ENCODE measurements at places on chromosomes 6 and 20.

DNA sequence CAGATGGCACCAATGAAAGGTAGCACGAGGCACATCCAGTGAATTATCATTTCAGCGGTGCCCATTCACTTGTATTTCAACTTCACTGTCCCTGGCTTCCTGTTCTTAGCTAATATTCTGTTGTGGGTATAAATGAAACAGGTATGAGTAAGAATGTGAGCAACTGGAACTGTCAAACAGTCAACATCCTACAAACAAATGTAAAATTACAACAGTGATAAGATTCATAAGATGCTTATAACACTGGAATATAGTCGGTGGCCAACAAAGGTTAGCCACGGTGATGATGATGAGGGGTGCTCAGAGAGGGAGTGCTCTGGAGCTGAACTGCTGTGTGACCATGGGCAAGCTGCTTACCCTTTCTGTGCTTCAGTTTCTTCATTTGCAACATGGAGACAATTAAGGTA lies 74.9 kb upstream of the TOX2 start:
- DNase-seq, result no peak

DNA sequence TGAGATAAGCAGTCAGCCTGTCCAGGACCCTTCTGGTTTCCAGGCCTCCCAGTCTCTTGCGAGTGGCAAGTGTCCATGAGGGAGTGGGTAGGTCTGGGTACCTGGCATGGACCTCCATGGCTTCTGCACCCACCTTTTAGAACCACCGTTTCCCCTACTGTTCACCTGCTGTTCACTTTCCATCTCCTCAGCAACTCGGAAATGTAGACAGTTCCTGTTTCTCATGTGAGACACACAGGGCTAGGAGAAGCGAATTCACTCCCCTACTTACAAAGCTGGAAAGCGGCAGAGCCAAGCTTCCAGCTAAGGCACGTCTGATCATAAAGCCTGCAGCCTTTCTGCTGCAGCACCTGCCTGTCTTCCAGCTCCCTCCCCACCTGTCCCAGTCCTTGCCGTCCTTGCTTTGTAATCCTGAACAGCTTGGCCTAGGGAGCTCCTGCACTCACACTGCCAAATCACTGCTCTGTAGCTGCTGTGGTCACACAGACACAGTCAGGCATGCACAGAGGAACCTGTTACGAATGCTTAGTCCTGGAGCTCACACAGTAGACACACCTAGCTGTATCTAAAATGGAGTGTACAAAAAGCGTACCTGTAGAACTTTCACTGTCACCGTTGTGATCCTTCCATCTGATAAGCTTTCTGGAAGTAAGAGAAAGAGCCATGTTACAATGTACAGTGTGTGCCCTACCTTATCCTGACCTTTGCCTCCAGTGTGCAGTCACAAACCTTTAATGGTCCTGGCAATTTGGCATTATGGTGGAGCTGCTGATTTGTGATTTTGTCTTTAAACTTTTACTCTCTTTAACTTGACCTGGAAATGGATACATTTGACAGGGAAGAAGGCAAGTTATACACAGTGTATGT lies 294.1 kb downstream of the NRN1 start:
- DNase-seq, result no peak

GRCh38 chr6:4620284-4621151 lies 155.7 kb upstream of the CDYL start:
- DNase-seq, result no peak

- DNase-seq, result no peak
Measured at GRCh38 chr6:68008445-68008844, 626.6 kb upstream of the ADGRB3 start.

DNA sequence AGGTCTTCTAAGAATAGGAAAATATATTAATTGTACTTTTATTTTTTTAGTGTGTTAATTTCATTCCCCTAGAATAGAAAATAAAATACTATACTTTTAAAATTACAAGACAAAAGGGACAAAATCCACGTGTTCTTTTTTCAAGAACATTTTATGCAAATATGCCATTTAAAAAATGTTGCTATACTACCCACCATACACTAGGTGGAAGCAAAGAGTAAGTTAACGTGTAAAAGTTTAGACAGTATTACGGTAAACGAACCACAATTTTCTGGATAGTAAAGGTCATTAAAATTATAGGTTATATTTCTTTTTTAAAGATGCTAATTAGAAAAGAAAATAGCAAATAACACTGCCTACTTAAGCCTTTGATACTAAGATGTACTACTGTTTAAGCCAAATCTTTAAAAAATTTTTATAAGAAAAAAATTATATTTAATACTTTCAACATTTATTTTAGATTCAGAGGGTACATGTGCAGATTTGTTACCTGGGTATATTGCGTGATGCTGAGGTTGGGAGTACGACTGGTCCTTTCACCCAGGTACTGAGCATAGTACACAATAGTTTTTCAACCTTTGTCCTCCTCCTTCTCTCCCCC lies 287.6 kb downstream of the PHF3 start:
- no peak for DNase-seq

- DNase-seq, result no peak
Measured at GRCh38 chr6:162856885-162857284, 129.1 kb downstream of the PACRG start.

GRCh38 chr6:31727034-31727716 lies 1.9 kb downstream of the DDAH2 start:
- no peak for DNase-seq

DNA sequence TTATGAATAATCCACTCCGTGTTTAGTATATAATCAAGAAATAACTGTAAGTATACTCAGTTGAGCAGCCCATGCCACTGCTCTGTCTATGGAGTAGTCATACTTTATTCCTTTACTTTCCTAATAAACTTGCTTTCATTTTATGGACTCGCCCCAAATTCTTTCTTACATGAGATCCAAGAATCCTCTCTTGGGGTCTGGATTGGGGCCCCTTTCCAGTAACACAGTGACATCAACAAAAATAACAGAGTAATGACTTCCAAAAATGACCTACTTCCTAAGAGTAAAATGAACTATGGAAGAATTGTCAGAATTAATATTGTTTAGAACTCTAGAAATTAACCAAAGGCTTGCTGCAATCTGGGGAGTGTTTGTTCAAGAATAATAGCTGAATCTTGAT lies 8.8 kb downstream of the OR2H1 start:
- DNase-seq, result no peak

GRCh38 chr6:25899123-25899522 lies 25.1 kb upstream of the SLC17A3 start:
- DNase-seq, result no peak

DNA sequence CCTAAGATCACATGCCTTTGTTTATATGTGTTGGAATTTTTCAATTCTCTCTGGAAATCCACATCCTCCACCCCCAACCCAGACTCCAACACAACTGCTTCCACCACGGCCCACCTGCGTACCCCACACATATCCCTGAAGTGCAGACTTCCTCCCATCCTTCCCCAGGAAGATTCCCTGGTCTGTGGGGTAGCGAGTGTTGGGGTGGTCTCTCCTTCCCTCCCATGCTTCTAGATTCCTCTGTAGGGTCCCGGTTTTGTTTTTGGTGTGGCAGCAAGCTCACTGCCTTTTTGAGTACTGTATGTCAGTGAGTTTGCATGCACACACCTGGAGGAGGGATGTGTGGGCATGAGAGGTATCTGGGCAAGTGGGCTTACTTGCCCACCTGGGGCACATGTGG lies 127.6 kb downstream of the MRPL14 start:
- DNase-seq, result peak; percentile 3

DNA sequence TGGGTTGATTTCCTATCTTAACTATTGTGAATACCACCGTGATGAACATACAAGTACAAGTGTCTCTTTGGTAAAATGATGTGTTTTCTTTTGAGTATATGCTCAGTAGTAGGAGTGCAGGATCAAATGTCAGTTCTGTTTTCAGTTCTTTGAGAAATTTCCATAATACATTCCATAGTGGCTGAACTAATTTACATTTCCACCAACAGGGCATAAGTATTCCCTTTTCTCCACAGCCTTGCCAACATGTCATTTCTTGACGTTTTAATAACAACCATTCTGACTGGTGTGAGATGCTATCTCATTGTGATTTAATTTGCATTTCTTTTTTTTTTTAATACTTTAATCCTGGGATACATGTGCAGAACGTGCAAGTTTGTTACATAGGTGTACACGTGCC lies 268.8 kb downstream of the CENPW start:
- no peak for DNase-seq

DNA sequence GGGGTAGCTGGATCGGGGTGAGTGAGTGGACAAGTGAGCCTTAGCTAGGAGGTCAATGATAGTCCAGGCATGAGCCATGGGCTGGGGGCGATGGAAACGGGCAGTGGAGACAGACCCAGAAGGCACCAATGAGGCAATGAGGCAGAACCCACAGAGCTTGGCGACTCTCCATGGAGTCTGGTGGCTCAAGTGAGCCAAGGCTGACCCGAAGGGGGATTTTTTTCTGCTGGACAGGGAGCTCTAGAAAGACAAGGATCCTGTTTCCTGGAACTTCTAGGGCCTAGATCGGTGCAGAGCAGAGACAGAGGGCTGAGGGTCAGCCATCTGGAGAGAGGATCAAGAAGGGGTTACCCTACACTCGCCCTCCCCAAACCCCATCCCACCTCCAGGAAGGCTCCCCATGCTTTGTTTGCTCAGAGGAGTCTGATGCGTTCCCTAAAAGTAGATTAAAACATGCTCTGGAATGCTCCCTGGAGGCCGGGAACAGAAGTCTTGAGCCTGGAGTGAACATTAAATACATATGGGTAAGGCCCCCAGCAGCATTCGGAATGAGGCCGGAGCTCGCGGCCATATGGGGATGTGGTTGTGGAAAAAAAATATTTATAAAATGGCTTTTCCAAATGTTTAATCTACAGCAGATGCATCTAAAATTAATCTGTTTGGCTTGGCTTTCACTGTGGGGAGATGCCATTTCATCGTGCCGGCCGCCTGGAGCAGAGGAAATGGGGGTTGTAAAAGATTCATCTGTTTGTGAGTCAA lies 237.8 kb upstream of the PMEPA1 start:
- no peak for DNase-seq

DNA sequence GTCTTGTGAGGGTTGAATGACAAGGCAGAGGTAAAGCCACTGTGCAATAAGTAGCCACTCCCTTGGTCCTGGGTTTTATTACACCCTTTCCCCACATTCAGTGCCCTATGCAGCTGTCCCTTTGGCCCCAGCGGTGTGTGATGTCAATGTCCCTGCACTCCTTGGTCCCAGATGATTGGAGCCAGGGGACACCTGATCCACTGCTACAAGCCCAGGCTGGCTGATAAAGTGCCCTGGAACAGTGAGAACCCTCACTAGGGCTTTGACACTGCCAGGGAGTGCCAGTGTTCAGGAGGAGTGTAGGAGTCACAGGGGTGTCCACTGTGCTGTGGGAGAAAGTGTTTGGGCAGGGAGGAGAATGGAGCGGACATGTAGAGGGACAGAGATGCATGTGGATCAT lies 30.4 kb downstream of the GABRR1 start:
- DNase-seq, result no peak

GRCh38 chr6:135568379-135568778 lies 70.8 kb upstream of the AHI1 start:
- DNase-seq, result no peak

DNA sequence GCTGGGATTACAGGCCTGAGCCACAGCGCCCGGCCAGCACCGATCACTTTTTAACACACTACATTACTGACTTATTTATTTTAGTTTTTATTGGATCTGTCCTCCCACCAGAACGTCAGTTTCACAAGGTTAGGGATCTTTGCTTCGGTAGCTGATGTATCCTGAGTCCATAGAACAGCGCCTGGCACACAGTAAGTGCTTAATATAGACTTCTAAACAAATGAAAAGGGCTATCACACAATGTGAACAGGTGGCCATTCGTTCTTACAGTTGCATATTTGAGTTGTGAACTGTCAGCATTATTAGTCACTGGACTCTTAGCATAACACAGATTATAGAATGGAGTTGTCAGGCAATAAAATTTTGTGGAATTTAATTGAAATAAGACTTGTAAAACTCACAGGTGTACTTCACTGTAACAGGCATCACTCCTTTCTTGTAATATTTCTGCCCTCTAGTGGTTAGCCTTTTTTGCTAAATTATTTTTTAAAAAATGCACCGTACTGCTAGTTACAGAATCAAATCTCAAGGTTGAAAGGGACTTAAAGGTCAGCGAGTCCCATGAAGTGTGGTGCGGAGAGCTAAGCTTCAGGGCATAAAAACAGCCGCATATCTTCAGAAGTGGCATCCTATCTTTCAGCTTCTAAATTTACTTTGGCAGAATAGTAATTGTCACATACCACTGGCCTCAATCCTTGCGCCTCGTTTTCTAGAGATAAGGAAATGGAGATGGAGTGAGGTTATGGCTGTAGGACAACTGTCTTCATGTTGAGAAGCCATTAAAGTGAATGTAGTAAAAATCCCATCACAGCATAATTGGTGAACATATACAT lies 3.4 kb upstream of the TBC1D7 start:
- no peak for DNase-seq

DNA sequence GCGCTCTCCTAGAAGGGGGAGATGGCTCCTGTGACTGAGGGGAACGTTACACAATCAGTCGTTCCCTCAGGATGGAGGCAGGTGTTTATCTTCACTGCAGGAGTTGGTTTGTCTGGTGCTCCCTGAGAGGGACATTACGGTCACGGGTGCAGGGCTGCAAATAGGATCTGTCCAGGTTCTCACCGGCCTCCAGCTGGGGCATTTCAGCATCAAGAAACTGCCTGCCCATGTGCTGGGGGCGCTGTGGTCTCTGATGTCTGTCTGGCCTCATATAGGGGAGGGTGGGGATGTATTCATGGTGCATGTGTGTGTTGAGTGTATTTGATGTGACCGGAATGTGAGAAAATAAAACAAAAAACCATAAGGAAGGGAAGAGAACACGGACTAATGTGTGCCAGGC lies 77.1 kb downstream of the TBC1D7 start:
- DNase-seq, result no peak

All from RWPE2 (cell line).